ENCODE measurements at places on chromosomes 11 and 22. TPM values are rescaled to one million over a fixed set of nuclear protein-coding genes. Genes with fewer than 3 reads are reported as not detected.

OR5B21 gene
- 0.82 TPM for total RNA-seq

LRP5 gene
- total RNA-seq, result 12.5 TPM

GVQW3 gene
- total RNA-seq, result 5.7 TPM

ZNF215 gene
- 3.4 TPM for total RNA-seq

NPAS4 gene
- 0.27 TPM for total RNA-seq

SLC22A9 gene
- not detected for total RNA-seq

XKR3 gene
- total RNA-seq, result not detected

OR8G1 gene
- total RNA-seq, result not detected

C11orf86 gene
- total RNA-seq, result not detected

CSTF3 gene
- total RNA-seq, result 28.5 TPM

ASCL3 gene
- not detected for total RNA-seq

Measured in T-helper 2 cell treated with Interferon-gamma antibody and Interleukin-4, amounts not matched to agents 100 ng/mL and 5 ng/mL, for 36 hours (primary cell).